ENCODE measurements at places on chromosomes 11 and 22. TPM values are rescaled to one million over a fixed set of nuclear protein-coding genes. Genes with fewer than 3 reads are reported as not detected.

GRCh38 chr22:20036084-20036482 is 15.2 kb downstream of the TANGO2 start:
- no peak for DNase-seq

The C11orf97 gene
- polyA plus RNA-seq = 0.60 TPM

DNA sequence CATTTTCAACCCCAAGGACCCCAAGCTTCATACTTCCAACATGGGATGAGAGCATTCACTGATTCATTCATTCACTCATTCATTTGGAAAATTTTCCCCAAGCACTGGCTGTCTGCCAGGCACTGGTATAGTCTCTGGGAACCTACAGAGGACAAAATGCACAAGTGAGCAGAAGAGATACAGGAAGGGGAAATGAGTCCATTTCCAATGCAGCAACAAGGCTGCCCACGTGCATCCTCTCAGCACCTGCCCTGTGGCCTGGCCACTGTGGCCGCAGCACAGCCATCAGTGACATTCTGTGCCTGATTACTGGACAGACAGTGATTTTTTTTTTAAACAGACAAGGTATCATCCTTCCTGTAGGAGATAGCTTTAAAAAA is 96.0 kb upstream of the PITPNB start:
- no peak for DNase-seq

The KDM4D gene
- 1.8 TPM for polyA plus RNA-seq

DNA sequence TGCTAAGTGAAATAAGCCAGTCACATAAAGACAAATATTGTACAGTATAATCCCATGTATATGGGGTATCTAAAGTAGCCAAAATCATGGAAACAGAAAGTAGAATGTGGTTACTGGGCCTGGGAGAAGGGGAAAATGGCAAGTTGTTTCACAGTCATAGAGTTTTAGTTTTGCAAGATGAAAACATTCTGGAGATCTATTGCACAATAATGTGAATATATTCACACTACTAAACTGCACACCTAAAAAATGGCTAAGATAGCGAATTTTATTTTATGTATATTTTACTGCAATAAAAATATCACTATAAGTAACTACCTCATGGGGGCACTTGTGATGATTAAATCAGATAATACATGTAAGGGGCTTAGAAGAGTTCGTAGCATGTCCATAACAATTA is 72.0 kb upstream of the ARHGAP32 start:
- DNase-seq = no peak

The GSTT2B gene
- polyA plus RNA-seq = 9.4 TPM

- no peak for DNase-seq
Measured at GRCh38 chr22:17954860-17955587, 69.3 kb downstream of the MICAL3 start.

DNA sequence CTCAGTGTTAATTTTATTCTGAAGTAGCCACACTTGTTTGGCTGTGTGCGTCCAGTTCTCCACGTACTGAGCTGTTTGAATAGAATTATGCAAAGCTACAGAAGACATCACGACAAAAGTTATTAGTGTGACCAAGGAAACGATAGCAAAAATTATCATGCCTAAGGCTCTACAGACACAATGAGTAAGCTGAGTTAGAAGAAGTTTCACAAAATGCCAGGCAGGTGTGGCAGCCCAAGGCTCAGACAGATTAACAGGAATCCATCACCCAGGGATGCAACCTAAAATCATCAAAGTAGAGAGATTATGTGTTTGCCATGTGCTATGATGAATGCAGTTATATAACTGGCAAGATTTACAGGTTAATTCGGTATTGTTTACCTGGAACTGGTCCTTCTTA is 73.1 kb upstream of the INCENP start:
- no peak for DNase-seq

The SF1 gene
- 446 TPM for polyA plus RNA-seq

DNA sequence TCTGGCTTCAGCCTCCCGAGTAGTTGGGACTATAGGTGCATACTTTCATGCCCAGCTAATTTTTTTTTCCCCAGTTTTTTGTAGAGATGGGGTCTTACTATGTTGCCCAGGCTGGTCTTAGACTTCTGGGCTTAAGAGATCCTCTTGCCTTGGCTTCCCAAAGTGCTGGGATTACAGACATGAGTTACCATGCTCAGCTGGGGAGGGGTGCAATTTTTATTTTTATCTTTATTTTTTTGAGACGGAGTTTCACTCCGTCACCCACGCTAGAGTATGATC is 49.7 kb upstream of the A4GALT start:
- DNase-seq = no peak

DNA sequence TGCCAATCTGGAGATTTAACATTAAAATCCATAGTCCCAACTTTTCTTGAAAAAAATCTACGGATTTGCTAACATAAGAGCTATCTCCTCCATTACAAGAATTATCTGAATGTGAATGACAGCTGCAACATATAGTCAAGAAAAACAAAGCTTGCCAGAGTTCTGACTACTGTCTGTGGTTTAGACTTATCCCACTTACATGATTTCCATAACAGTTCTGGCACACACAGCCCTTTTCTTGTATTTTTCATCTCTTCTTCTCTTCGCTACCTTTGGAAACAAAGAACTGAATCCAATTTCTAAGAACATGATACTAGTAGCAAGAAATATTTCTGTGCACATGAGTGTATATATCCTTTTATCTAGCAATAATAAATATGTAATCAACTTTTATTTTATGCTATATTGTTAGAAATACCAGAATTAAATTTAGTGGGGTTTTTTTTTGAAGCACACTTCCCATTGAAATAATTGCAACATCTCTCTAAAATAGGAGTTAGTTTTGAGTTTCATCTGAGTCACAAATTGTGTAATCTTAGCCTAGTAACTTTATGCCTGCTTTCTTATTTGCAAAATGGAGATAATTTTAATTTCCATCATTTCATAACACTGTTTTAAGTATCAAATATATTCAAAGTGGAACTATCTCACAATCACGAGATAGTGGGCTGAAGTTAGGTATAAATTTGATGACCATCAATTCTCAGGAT is 1217.6 kb downstream of the JRKL start:
- DNase-seq = no peak

The APBB1 gene
- polyA plus RNA-seq = 40.4 TPM

The APLNR gene
- 165 TPM for polyA plus RNA-seq

The PKDREJ gene
- polyA plus RNA-seq = 0.56 TPM

The ISX gene
- polyA plus RNA-seq = 0.51 TPM

GRCh38 chr11:10450462-10451425 is 4.3 kb upstream of the AMPD3 start:
- peak; percentile 32 for DNase-seq

The EP300 gene
- 49.3 TPM for polyA plus RNA-seq

GRCh38 chr22:50678651-50679521 is 6.3 kb downstream of the SHANK3 start:
- DNase-seq = no peak

GRCh38 chr22:48720662-48721394 is 1106.8 kb downstream of the BRD1 start:
- DNase-seq = no peak

The EMID1 gene
- 124 TPM for polyA plus RNA-seq

DNA sequence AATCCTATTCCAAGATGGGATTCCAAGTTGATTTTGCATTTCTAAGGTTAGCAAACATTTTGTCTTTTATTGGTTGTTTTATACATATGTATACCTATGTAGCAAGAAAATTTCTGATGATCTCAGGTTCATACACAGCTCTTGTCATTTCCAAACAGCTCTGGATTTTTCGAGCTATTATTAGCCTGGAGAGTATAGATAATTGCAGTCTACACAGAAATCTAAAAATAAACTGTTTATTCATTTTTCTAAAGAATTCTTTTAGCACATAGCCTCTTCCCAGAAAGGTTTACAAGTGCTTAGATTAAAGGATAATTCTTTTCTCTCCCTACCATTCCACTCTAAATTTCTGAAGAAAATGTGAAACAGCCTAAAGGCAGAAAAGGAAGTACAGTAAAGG is 705.0 kb downstream of the NTM start:
- DNase-seq = no peak

DNA sequence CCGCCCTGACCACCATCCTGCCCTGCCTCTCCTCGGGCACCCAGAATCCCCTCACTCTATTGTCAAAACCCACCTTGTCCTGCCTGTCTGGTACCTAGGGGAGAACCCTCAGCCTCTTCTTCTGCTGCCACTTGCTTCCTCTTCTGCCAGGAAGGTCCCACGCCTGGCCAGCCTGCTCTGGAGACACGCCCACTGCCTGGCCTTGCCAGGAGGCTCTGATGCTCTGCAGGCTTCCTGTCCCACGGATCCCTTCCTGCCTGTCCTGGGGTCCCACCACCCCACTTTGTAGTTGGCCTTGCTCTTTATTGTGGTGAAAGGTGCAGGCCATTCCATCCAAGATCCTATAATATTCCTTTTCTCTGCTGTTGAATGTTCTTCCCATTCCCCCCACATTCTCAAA is 63.4 kb downstream of the BMAL1 start:
- DNase-seq = no peak

GRCh38 chr11:4714300-4714699 is 9.7 kb downstream of the MMP26 start:
- DNase-seq = no peak
